ENCODE measurements at places on chromosomes 16 and 17.

DNA sequence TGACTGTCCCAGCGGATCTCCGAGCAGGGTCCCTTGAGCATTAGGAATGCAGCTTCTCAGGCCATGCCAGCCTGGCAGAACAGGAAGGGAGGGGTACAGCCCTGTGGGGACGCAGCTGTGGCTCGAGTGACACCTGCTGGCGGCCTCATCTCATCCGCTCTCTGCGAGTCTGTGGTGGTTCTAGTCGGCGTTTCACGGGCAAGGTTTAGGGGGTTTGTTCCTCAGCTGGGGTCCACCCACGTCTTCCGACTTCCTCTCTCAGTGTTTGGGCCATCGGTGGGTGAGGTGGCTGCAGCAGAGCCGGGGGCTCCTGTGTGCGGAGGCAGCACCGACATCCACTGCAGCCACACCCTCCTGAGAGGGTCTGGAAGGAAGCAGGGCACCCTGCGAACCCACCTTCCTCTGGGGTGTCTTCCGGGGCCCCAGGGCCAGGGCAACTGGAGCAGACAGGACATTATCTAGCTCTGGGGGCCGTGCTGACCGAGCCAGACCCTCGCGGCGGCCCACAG, 33.3 kb downstream of the JPH3 start:
- H3K27ac ChIP-seq: no peak overlapping the region
- no peaks in the 10 kb centered on the region for H3K36me3 ChIP-seq
- DNase-seq: peak; percentile 10
- peaks cover 8% of the 10 kb centered on the region for H3K4me1 ChIP-seq

GRCh38 chr16:68447653-68448359, 502 bp downstream of the SMPD3 start:
- DNase-seq: no peak
- H3K4me3 ChIP-seq: peak overlapping the region; percentile 36
- H3K27me3 ChIP-seq: peaks cover 26% of the 10 kb centered on the region
- H3K27ac ChIP-seq: no peak overlapping the region

GRCh38 chr16:3861808-3862451, 18.6 kb downstream of the CREBBP start:
- H3K27ac ChIP-seq: no peak overlapping the region
- H3K36me3 ChIP-seq: no peaks in the 10 kb centered on the region
- DNase-seq: no peak
- H3K4me3 ChIP-seq: no peak overlapping the region
- H3K4me1 ChIP-seq: peaks cover 16% of the 10 kb centered on the region

- no peak overlapping the region for H3K27ac ChIP-seq
- no peaks in the 10 kb centered on the region for H3K36me3 ChIP-seq
- no peak for DNase-seq
- H3K27me3 ChIP-seq: peaks cover 13% of the 10 kb centered on the region
- H3K4me3 ChIP-seq: no peak overlapping the region
- peaks cover 3% of the 10 kb centered on the region for H3K4me1 ChIP-seq
These were observed 15.3 kb upstream of the ALDH3A1 start for GRCh38 chr17:19763416-19763815.

DNA sequence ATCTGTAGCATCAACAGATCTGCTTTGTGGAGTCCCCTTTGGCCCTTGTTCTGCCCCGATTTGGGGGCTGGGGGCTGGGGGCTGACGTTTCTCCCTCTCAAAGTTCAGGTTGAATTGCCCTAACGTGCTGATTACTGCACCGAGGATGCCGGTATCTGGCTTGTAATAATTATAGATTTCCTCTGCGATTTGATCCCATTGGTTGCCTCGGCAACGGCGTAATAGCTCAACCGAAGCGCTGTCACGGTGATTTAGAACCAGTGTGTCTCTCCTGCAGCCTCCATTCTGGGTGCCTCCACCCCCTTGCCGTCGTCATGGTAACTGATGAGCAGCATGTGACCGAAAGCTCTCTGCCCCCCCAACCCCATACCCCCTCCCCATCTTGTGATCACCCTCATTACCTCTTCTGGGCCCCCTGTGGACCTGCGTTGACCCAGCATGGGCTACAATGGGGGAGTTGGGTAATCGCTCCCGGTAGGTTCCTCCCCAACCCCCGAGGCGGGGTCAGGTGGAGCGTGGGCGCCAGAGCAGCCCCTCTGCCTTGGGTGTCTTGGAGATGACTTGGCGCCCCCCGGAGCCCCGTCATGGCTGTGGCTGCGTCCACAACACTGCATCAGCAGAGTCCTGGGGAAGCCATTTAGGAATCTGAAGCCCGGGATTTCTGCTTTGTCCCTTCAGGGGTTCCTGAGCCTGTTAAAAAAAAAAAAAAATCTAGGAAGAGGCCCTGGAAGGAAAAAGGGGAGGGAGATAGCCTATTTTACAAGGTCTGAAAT, 38.4 kb downstream of the ABAT start:
- H3K27me3 ChIP-seq: peaks cover 25% of the 10 kb centered on the region
- no peak for DNase-seq

- H3K4me1 ChIP-seq: no peaks in the 10 kb centered on the region
- DNase-seq: no peak
- H3K36me3 ChIP-seq: no peaks in the 10 kb centered on the region
- H3K27ac ChIP-seq: no peak overlapping the region
- H3K27me3 ChIP-seq: no peaks in the 10 kb centered on the region
These were observed 5.5 kb upstream of the ERAL1 start for GRCh38 chr17:28849281-28849680.

DNA sequence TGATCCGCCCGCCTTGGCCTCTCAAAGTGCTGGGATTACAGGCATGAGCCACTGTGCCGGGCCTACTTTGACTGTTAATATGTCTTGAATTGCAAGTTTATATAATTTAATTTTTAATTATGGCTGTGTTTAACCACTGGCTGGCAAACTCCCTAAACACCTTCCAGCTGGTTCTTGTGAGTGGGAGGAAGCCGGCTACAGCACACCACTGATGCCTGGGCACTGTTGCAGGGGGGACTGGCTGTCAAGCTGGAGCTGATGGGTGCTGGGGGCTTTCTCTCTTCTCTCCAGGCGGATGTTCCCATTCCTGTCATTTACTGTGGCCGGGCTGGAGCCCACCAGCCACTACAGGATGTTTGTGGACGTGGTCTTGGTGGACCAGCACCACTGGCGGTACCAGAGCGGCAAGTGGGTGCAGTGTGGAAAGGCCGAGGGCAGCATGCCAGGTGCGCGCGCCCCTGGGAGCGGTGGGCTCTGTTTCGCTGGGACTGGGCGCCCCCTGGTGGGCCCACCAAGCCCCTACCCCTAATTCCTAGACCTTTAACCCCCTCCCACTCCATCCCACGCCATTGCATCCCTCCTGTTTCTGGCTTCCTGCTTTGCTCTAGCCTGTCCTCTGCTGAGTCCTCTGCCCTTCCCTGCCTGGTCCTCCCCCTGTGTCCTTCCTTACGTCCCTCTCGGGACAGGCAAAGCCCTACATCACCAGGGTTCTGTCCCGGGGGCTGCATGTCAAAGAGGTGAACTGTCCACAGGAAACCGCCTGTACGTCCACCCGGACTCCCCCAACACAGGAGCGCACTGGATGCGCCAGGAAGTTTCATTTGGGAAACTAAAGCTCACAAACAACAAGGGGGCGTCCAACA, 9.5 kb downstream of the TBX21 start:
- peaks cover 33% of the 10 kb centered on the region for H3K27me3 ChIP-seq
- no peak overlapping the region for H3K27ac ChIP-seq
- H3K4me3 ChIP-seq: no peak overlapping the region

- no peaks in the 10 kb centered on the region for H3K27me3 ChIP-seq
- H3K4me3 ChIP-seq: no peak overlapping the region
- no peak for DNase-seq
- H3K27ac ChIP-seq: no peak overlapping the region
- no peaks in the 10 kb centered on the region for H3K4me1 ChIP-seq
These were observed 89.1 kb upstream of the NOL11 start for GRCh38 chr17:67628580-67629013.

- no peaks in the 10 kb centered on the region for H3K27me3 ChIP-seq
- peaks cover 29% of the 10 kb centered on the region for H3K4me1 ChIP-seq
- H3K36me3 ChIP-seq: no peaks in the 10 kb centered on the region
- no peak overlapping the region for H3K27ac ChIP-seq
- peak; percentile 76 for DNase-seq
These were observed 2.4 kb downstream of the SERPINF1 start for GRCh38 chr17:1764284-1764683.

DNA sequence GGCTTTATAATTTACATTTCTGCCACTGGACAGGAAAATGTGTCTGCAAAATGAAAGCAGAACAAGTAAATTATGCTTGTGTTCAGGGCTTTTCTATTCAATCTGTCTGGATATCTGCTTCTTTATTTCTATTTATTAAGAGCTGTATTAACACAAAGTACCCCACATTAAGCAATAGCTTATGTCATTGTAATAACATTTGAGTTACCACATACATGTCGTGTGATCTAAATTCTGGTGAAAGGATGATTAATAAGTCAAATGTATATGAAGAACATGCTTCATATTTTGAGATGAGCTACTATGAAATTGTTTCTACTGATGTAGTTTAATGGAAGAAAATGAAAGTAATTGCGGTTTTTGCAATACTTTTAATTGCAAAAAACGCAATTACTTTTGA, 238.2 kb downstream of the KCNJ2 start:
- peaks cover 11% of the 10 kb centered on the region for H3K4me1 ChIP-seq
- H3K27ac ChIP-seq: no peak overlapping the region
- no peaks in the 10 kb centered on the region for H3K36me3 ChIP-seq
- H3K27me3 ChIP-seq: no peaks in the 10 kb centered on the region

GRCh38 chr16:68276223-68276622, 11.9 kb downstream of the SLC7A6 start:
- no peak for DNase-seq
- no peak overlapping the region for H3K4me3 ChIP-seq
- no peaks in the 10 kb centered on the region for H3K27me3 ChIP-seq

Measured in astrocyte (in vitro differentiated cells and primary cell).